ENCODE measurements at places on chromosomes 7 and 10.
A peak's percentile ranks its signal among the peaks of the same experiment; 100 is the strongest.

DNA sequence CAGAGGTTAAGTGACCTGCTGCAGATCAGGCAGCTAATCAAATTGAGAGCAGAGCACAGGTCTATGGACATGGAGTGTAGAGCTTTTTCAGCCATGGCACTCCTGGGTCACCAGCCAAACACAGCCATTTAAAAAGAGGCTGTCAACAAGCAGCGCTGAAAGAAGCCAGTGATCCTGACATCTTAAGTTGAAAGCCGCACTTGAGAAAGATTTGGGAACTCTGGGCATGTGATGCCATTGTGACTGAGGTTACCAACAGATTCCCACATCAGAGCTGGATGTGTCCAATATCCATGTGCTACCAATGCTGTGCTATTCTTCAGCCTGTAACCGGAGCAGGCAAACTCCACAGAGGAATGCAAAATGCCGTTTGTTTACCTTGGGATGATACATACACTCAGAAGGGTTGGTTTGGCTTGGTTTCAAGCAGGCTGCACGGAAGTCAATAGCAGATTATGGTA is 56.2 kb upstream of the ABLIM1 start:
- DNase-seq = peak; percentile 96

DNA sequence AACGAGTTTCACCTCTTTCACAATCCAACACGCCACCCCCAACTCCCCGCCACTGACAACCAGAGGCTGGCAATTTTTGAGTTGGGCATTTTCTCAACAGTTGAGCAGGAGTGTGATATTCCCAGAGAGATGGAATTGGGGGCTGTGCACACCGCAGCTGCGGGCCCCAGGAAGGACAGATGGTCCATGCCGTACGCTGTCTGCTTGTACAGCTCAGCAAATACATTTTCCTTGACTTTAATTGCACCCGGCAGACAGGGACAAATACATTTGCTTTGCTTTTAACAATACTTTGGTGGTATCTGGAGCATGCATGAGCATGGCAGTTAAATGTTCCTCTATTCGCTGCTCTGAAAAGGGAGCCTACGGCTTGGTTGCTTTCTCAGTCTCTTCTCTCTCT is 354.2 kb upstream of the DPP6 start:
- no peak for DNase-seq

- peak; percentile 97 for DNase-seq
Observed at GRCh38 chr7:27677912-27678612, 15.4 kb upstream of the HIBADH start.

GRCh38 chr7:155410431-155410830 is 47.5 kb upstream of the EN2 start:
- DNase-seq = no peak

DNA sequence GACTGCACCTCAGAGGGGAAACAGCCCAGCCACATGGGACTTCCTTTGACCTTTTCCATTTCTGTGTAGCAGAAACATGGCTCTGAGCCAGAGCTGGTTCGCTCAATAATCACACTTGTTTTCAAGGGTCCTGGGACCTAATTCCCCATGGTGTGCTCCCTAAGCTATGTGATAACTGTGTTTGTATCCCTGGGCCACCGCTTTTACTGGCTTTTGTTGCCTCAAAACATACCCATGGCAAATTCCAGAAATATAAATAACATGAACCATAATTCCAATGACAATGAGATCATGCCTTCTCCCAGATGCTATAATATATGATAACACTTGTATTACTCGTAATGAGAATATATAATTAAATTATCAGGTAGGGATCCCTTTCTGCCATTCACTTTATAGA is 196.4 kb downstream of the GFRA1 start:
- no peak for DNase-seq

GRCh38 chr7:66183700-66184099 is 21.4 kb upstream of the TPST1 start:
- peak; percentile 77 for DNase-seq

GRCh38 chr7:30627026-30627425 is 32.3 kb downstream of the GARS1 start:
- no peak for DNase-seq

GRCh38 chr7:149476791-149477190 is 15.9 kb upstream of the ZNF777 start:
- DNase-seq = no peak

GRCh38 chr10:2279711-2280110 is 542.4 kb upstream of the ADARB2 start:
- no peak for DNase-seq

GRCh38 chr10:3067118-3067858 is at the start of gene PFKP:
Gene PFKP, plus strand, starts transcription at chr10:3067548. Its CDS starts 48 bp downstream, at chr10:3067596.
- no peak for DNase-seq

DNA sequence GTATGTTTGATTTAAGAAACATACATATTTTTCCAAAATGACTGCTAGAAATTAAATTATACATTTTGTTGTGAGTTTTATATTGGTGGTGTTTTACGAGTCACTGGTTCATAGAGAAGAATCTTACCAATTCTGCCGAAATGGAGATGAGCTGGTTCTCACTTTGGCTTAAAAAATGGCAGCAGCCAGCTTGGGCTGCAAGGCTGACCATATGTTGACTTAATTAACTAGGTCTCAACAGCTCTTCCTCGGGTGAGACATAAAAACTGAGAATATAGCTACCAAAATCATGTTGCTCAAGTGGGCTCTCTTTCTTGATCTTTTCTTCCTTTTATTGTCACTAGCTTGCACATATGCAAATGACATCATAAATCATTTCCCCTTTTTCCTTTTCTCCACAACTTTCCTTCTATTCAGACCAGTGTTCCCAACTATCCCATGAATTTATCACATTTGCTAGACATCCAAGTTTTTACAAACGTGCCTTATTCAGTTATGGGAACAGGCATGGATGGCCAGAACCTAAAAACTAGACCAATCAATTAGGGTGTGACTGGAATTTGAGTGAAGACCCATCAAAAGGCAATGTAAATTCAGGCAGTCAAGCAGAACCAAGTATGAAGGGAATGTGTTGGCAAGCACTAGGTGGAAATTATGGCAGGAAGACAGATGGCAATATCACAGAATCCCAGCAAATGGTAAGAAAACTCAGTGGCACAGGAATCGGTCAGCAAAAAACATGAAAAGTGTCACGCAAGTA is 6.4 kb upstream of the TSPAN12 start:
- DNase-seq = no peak
